Esophagus muscularis mucosa (tissue), 4 donors: ENCODE measurements at places on chromosomes 11 and 22. TPM values are rescaled to one million over a fixed set of nuclear protein-coding genes. Genes with fewer than 3 reads are reported as not detected.
A peak's percentile ranks its signal among the peaks of the same experiment; 100 is the strongest.

DNA sequence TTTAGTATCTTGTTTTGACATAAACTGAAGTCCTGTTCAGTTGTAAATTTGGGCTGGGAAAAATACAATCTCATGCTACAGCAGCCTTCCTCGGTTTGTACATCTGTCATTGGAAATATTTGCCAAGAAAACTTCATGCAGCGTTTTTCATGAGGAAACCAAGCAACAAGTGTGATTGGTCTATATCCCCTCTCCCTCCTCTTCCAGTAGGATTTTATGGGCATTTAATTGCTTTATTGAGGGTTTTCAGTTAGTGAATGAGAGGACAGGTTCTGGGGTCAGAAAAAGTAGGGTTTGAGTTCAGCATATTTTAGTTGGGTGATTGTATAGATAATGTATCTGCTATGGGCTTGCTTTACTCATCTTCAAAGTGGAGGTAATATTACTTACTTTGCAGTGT, 90.1 kb upstream of the RAG2 start:
- H3K4me1 ChIP-seq = no peaks in the 10 kb centered on the region
- no peak for DNase-seq
- no peak overlapping the region for H3K27ac ChIP-seq

DNA sequence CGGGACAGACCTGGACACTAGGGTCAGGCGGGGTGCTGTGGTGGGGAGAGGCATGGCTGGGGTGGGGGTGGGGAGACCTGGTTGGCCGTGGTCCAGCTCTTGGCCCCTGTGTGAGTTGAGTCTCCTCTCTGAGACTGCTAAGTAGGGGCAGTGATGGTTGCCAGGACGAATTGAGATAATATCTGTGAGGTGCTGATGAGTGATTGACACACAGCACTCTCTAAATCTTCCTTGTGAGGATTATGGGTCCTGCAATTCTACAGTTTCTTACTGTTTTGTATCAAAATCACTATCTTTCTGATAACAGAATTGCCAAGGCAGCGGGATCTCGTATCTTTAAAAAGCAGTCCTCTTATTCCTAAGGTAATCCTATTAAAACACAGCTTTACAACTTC, 3.9 kb downstream of the FADD start:
- peaks cover 23% of the 10 kb centered on the region for H3K4me1 ChIP-seq
- DNase-seq = no peak
- H3K36me3 ChIP-seq = peaks cover 15% of the 10 kb centered on the region

The NXPE1 gene
- not detected for total RNA-seq

GRCh38 chr11:44957776-44958564, 7.3 kb upstream of the TP53I11 start:
- no peak overlapping the region for H3K27ac ChIP-seq
- no peaks in the 10 kb centered on the region for H3K36me3 ChIP-seq
- no peaks in the 10 kb centered on the region for H3K27me3 ChIP-seq
- H3K4me1 ChIP-seq = peaks cover 14% of the 10 kb centered on the region
- DNase-seq = no peak
- no peak overlapping the region for H3K4me3 ChIP-seq

- no peak overlapping the region for H3K4me3 ChIP-seq
- no peak overlapping the region for H3K27ac ChIP-seq
- no peak for DNase-seq
- no peaks in the 10 kb centered on the region for H3K27me3 ChIP-seq
- H3K4me1 ChIP-seq = no peaks in the 10 kb centered on the region
- no peaks in the 10 kb centered on the region for H3K36me3 ChIP-seq
Measured at GRCh38 chr11:96963375-96963774, 573.6 kb downstream of the JRKL start.

GRCh38 chr22:37564111-37564711, 3.9 kb downstream of the CDC42EP1 start:
- H3K27ac ChIP-seq = peak overlapping the region; percentile 97
- H3K4me1 ChIP-seq = peaks cover 75% of the 10 kb centered on the region
- DNase-seq = no peak

DNA sequence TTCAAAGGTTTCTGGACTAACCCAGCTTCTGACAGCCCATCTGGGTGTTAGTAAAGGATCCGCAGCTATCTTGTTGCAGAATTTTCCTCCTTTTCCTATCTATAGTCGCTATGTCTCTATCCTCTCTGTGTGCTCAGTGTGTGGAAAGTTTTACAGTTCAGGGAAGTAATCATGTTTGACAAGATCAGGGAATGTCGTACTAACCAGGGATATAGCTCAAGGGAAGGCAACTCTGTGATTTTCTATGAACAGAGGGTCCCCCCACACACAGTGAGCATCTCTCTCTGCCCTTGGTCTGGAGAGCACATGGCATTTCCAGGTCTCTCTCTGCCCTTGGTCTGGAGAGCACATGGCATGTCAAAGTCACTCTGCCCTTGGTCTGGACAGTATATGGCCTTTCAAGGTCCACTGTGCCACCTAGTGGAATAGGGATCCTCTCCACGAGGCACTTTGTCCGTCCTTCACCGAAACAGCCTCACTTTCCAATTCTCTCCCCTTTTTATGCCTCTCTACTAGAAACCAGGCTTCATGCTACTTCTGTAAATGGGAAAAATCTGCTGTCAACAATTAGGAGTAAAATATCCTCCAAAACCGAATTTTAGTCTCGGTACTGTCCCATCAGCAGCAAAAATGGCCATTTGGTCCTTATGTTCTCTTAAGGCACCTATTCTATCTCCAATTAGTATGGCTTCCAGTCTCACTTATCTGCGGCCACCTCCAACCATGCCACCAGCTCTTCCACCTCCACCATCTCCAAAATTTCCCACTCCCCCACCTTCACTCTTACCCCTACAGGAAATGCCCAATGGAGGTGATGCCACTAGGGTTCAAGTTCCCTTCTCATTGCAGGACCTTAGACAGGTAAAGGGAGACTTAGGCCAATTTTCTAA, 88.7 kb downstream of the IGLL5 start:
- no peak for DNase-seq
- H3K36me3 ChIP-seq = no peaks in the 10 kb centered on the region
- no peak overlapping the region for H3K27ac ChIP-seq
- no peaks in the 10 kb centered on the region for H3K4me1 ChIP-seq
- no peaks in the 10 kb centered on the region for H3K27me3 ChIP-seq
